Activated T-helper 2 cell treated with anti-CD3 and anti-CD28 coated beads, Interferon-gamma antibody, Interleukin-2, Interleukin-4, amounts not matched to agents 10 μg/mL and 5 μg/mL and 100 μg/mL, durations not matched to agents 14 hours and 24 hours and 36 hours (primary cell): ENCODE measurements at places on chromosomes 11 and 22. TPM values are rescaled to one million over a fixed set of nuclear protein-coding genes. Genes with fewer than 3 reads are reported as not detected.

GRCh38 chr11:44082645-44083044, 12.8 kb upstream of the EXT2 start:
- no peak for DNase-seq

DNA sequence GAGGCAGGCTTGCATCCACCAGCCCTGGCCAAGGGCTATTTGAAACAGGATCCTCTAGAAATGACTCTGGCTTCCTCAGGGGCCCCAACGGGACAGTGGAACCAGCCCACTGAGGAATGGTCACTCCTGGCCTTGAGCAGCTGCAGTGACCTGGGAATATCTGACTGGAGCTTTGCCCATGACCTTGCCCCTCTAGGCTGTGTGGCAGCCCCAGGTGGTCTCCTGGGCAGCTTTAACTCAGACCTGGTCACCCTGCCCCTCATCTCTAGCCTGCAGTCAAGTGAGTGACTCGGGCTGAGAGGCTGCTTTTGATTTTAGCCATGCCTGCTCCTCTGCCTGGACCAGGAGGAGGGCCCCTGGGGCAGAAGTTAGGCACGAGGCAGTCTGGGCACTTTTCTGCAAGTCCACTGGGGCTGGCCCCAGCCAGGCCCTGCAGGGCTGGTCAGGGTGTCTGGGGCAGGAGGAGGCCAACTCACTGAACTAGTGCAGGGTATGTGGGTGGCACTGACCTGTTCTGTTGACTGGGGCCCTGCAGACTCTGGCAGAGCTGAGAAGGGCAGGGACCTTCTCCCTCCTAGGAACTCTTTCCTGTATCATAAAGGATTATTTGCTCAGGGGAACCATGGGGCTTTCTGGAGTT, 13.3 kb downstream of the IL10RA start:
- DNase-seq = no peak

GRCh38 chr22:43266076-43266475, 77.1 kb downstream of the SCUBE1 start:
- DNase-seq = no peak

DNA sequence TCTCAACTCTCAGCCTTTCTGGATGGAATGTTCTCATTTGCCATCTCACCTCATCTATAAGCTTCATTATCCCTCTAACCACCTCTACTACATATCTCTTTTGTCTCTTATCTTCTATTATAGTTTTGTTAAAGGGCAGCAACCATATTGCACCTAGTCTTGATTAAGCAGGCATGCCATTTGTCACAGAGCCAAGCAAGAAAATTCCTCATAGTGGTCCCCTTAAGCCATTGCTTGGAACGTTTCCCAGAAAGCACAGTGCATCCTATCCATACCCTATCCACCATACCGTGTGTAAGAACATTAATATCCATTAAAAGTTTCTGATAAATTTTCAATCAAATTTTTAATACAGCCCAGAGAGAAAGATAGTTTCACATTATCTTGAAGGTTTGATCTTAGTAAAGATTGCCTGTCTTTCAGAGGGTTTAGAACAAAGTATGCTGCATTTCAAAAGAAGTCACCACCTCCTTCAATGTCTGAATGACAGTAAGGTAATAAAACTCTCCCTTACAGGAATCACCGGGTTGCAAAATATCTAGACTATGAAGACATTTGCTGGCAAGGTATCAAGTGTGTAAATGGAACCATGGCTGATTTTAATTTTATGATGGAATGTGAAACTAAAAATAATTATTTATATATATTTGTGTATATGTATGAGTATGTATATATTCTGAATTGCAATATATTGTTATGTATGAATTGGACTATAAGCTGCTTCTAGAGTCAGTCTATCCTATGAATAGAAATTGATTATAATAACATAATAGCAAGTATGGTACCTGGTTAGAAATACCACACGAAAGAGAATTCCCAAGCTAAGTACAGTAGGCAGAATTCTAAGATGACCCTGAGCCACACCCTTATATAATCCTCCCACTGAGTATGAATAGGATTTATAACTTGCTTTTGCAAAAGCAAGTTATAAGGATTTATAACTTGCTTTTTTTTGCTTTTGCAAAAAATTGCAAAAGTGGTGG, 1296.3 kb downstream of the LRRC4C start:
- no peak for DNase-seq

DNA sequence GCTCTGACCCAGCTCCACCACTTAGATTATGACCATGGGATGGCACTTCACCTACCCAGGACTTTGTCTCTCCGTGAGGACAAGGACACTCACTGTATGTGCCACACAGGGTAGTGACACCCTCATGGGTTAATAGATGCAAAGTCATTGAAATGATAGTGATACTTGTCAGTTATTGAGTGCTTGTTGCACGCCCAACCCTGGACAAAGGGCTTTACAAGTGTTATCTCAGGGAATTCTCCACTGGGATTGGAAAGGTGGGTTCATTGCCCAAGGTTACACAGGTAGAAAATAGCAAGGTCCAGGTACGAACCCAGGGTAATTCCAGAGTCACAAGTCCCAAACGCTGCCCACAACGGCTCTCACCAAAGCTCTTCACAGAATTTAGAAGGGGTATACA, 158.2 kb downstream of the TRIM29 start:
- DNase-seq = no peak

- DNase-seq = no peak
These were observed 4.0 kb downstream of the BSX start for GRCh38 chr11:122977470-122978298.

DNA sequence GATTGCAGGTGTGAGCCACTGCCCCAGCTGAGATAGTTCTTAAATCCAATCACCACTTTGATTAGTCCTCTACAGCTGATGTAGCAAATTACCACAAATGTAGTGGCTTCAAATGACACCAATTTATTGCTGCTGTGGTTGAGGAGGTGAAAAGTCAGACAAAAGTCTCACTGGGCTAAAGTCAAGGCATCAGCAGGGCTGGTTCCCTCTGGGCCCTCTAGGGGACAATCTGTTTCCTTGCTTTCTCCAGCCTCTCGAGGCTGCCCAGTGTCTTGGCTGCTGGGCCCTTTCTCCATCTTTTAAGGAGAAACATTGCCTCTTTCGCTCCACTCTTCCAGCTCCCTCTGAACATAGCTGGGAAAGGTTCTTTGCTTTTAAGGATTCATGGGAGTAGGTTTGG, 50.5 kb upstream of the SHANK2 start:
- no peak for DNase-seq

DNA sequence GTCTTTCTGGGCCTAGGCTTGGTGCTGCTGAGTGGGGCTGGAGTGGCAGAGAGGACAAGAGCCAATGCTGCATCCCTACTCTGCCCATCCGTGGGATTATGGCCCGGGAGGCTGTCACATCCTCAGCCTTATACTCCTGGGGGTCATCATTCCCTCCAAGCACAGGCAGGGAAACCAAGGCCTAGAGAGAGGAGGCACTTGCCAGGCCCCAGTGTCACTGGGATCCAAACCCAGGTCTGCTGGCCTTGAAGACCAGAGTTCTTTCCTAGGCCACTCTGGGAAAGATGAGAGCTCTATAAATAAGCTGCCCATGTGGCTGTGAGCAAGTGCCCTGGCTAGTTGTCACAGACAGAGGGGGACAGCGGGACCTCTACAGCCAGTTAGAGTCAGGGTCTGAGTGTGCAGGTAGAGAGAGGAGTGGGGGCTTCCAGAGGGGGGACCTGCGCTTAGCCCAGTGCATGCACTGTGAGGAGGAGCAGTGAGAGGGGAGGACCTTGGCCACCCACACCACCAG, 4.8 kb downstream of the RELT start:
- DNase-seq = no peak

DNA sequence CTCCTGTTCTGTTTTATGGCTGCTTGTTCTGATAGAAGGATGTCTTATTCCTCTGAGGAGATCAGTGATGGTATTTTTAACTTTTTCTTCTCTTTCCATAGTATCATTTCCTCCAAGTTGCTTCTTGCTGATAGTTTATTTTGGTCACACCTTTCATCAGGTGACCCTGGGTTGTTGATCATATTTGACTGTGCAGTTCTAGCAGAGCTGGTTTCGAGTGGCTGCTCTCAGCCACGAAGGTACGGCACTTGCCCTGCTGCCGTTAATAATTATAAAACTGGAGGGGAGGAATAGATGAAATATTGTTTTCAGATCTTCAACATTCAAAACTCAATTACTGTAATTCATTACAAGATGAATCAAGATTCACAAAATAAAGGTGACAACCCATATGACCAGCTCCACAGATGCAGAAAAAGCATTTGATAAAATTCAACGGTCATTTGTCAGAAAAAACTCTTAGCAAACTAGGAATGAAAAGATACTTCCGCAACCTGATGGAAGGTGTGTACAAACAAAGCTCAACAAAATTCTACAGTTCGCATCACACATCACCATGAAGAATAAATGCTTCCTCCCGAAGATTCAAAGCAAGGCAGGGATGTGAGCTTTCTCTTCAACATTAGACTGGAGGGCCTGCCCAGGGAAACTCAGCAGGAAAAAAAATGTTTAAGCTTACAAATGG, 59.2 kb upstream of the RTL6 start:
- DNase-seq = no peak

GRCh38 chr22:49327411-49328117, 500.1 kb downstream of the BRD1 start:
- DNase-seq = peak; percentile 5

DNA sequence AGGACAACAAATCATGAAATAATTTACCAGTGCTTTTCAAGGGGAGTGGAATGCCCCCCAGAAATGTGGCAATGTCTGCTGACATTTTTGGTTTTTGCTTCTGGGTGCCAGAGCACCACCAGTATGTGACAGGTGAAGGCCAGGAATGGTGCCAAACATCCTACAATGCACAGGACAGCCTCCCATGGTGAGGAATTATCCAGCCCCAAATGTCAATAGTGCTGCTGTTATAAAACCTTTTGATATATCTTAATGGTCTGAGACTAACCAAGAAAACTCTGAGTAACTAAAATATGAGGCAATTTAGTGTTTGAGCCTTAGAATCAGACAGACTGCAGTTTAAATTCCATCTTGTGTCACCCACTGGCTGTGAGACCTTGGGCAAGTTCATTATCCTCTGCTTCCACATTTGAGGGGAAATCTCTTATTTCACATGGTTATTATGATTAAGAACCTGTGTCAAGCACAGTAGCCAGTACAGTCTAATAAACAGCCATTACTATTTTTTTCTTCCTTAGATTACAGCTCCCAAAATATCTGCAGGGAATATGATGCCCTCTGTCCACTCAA, 69.5 kb downstream of the AMBRA1 start:
- DNase-seq = no peak

- no peak for DNase-seq
These were observed 7.4 kb downstream of the MED17 start for GRCh38 chr11:93791493-93791892.

- no peak for DNase-seq
These were observed 74.7 kb downstream of the CHST1 start for GRCh38 chr11:45590743-45591142.

- DNase-seq = no peak
These were observed 20.6 kb downstream of the SLC5A1 start for GRCh38 chr22:32063701-32064100.

DNA sequence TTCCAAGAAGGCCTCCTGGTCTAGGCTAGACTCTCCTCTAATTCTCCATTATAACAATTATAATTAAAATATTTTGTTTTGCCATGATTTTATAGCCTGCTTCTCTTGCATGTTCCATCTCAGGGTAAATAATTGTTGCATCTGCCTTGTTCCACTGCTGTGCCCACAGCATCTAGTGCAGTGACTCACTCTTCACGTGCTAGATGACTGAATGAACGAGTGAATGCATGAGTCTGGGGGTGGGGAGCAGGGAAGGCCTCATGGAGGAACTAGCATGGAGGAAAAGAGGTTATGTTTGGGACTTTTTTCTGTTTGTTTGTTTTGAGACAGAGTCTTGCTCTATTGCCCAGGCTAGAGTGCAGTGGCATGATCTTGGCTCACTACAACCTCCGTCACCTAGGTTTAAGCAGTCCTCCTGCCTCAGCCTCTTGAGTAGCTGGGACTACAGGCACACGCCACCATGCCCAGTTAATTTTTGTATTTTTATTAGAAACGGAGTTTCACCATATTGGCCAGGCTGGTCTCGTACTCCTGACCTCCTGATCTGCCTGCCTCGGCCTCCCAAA, 5.2 kb upstream of the OAF start:
- DNase-seq = no peak

DNA sequence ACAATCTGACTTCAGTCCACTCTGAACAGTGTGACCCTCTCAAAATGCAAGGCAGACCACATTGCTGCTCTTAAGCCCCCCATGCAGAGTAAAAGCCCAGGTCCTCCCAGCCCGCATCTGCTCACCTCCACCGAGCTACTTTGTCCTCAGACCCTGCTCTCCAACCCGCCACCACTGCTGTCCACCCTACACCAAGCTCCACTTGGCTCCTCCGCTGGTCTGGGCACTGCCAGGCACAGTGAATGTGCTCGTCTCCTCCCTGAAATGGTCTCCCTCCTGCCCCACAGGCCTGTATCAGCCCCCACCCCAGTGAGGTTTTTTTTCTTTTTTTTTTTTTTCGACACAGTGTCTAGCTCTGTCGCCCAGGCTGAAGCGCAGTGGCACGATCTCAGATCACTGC, 67.4 kb upstream of the ARFGAP3 start:
- no peak for DNase-seq

DNA sequence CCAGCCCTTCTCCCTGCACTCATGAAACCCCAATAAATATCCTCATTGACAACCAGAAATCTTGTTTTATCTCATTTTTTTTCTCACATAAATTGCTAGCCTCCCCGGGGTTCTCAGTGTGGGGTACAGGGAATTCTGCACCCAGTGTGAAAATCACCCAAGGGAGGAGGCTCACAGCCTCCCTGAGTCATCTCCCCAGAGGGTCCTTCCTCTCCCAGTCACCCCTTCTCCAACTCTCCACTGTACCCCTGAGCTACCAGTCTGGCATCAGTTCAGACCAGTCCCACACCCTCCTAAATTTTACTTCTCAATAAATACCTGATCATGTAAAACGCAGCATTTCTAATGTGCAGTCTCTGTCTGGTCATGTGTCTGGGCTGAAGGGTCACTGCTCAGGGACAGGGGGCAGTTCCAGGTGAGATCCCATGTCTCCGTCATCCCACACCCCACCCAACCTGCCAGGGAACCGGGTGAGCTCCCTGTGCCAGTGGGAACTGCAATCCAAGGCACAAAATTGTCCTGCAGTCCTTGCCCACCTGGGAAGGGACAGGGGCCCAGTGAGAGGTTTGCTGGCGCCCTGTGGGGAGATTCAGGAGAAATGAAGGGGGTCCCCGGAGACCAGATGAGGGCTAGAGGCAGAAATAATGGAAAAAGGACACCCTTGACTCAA, 8.3 kb downstream of the IGLL5 start:
- no peak for DNase-seq

Gene OR4A16
- total RNA-seq = not detected in 2 replicates

Gene OR10D3
- not detected in 2 replicates for total RNA-seq

Gene SHANK3
- 0.16 and 0.25 TPM in 2 replicates for total RNA-seq

Gene DYNC2H1
- total RNA-seq = 0.46 and 0.67 TPM in 2 replicates

Gene UBE2L6
- total RNA-seq = 135 and 137 TPM in 2 replicates

Gene CD3E
- 518 and 529 TPM in 2 replicates for total RNA-seq

Gene PATE4
- total RNA-seq = not detected in 2 replicates

Gene OR52H1
- 0.30 TPM in 1 of 2 replicates, not detected in the other for total RNA-seq

Gene OR51B4
- total RNA-seq = not detected in 2 replicates

Gene MGAT3
- 0.11 and 0.21 TPM in 2 replicates for total RNA-seq
